Psoas muscle (tissue), 8 donors: ENCODE measurements at places on chromosomes 5 and 9. TPM values are rescaled to one million over a fixed set of nuclear protein-coding genes. Genes with fewer than 3 reads are reported as not detected.

PRRT1B gene
- total RNA-seq, result not detected

MSX2 gene
- 1.7 TPM for total RNA-seq

INSL6 gene
- not detected for total RNA-seq

SQSTM1 gene
- 688 TPM for total RNA-seq

SH3RF2 gene
- total RNA-seq, result 39.3 TPM

TAF11L4 gene
- not detected for total RNA-seq

LCN1 gene
- not detected for total RNA-seq

AK8 gene
- not detected for total RNA-seq

DNA sequence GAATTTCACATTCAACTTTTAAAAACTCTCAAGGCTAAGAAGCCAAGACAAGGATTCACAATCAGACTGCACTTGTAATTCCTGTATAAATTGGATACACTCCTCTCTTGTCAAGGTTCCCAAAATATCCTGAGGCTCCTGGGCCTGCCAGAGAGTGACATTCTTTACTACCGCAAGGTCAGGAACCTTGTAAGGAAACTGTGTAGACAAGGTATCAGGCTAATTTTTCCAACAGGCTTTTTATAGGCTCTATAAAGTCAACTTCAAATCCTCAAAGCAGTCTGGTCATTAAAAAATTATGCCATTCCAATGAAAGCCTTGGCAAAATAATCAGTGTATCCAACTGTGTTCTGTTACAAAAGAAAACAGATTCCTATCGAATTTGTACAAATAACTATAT lies 15.5 kb upstream of the PAIP1 start:
- DNase-seq, result no peak

DNA sequence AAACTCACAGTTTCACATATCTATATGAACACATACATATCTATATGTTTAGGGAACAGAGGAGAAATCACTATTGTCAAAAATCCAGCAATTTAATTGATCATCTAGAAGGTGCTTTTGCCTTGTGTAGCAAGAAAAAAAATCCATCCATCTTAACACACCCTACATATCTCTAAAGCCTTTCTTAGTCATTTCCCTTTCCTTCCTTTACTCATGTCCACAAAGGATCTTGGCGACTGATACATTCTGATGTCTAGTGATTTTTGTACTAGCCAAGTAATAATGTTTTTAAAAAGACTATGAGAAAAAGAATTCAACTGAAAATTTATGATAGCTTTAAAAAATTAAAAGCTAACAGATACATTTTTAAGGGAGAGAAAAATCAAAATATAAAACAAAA lies 22.5 kb downstream of the ZDHHC21 start:
- DNase-seq, result no peak

- no peak for DNase-seq
Measured at GRCh38 chr9:134747951-134748489, 106.4 kb downstream of the COL5A1 start.

DNA sequence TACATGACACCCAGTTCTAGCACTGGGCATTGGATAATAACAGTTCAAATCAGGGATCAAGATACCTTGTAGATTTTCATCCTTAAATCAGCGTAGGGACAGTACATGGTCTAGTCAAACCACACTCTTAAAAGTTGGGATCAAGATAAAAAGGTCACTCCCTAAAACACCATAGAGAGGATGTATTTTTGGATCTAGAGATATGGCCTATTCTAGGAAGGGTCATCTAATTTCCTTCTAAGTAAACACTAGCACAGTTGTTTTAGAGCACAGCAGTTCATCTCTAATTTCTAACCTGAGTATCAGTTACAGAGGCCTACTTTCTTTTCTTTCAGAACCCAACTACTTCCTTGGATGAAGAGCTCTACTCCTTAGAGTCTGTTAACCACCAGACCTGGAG lies 166.4 kb upstream of the GRIN3A start:
- DNase-seq, result no peak

DNA sequence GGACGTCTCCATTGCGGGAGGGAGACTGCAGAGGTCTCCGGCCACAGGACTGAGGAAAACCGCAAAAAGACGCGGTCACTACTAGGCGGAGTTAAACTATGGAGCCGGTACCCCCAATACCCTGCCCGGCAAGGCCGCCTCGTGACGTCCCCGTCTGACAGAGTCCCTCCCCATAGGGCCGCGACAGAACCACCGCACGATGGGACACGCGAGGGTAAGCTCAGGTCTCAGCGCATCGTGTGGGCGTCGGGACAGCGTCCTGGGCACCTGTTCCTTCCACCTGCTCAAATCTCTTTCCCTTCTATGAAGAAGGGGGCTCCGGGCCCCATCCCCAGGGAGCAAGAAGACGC lies 35.2 kb upstream of the GLDC start:
- DNase-seq, result peak; percentile 69

GRCh38 chr9:107870927-107871680 lies 381.5 kb upstream of the KLF4 start:
- DNase-seq, result no peak

GRCh38 chr5:35083150-35083549 lies 35.4 kb upstream of the AGXT2 start:
- DNase-seq, result no peak

- no peak for DNase-seq
Measured at GRCh38 chr5:28543473-28544098, 1505.2 kb upstream of the CDH9 start.

DNA sequence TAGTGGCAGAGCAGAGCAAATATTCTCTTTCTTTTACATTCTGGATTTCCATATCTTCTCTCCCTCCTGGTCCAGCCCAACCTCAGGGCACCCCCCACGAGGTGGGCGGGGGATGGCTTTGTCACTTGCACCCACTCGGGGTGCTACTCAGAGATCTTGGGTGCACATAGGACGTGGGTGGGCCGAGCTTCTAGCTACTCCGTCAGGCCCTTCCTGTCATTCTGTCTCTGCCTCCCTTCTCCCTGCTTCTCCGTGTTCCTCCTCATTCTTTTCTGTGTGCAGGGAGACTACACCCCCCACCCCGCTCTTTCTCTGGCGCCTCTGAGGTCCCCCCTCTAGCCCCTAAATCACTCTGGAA lies 19.5 kb downstream of the PCDHGC5 start:
- DNase-seq, result no peak

- DNase-seq, result no peak
Measured at GRCh38 chr9:87034841-87035240, 87.5 kb upstream of the GAS1 start.

- no peak for DNase-seq
Measured at GRCh38 chr5:127910307-127910956, 173.1 kb upstream of the SLC12A2 start.
